ENCODE measurements at places on chromosomes 13 and 19. TPM values are rescaled to one million over a fixed set of nuclear protein-coding genes. Genes with fewer than 3 reads are reported as not detected.

PTH2 gene
- not detected for total RNA-seq

ZNF763 gene
- 0.36 TPM for total RNA-seq

TEX29 gene
- not detected for total RNA-seq

C13orf42 gene
- not detected for total RNA-seq

SIAH3 gene
- under 0.01 TPM for total RNA-seq

CGB1 gene
- not detected for total RNA-seq

MBD3L2 gene
- not detected for total RNA-seq

KL gene
- total RNA-seq, result under 0.01 TPM

TMC4 gene
- not detected for total RNA-seq

IL17D gene
- 4.2 TPM for total RNA-seq

SULT2A1 gene
- total RNA-seq, result not detected

SLITRK6 gene
- total RNA-seq, result not detected

PSG7 gene
- not detected for total RNA-seq

ZSCAN5B gene
- total RNA-seq, result not detected

HCN2 gene
- total RNA-seq, result 2.9 TPM

NAPSA gene
- not detected for total RNA-seq

ZNF426 gene
- 18.6 TPM for total RNA-seq

YJEFN3 gene
- total RNA-seq, result 0.18 TPM

ATXN8OS gene
- total RNA-seq, result not detected

CPB2 gene
- not detected for total RNA-seq

SLC6A16 gene
- total RNA-seq, result 0.09 TPM

CEACAM3 gene
- not detected for total RNA-seq

SNRNP70 gene
- 181 TPM for total RNA-seq

ICAM5 gene
- total RNA-seq, result 0.56 TPM

LILRB4 gene
- not detected for total RNA-seq

PCP2 gene
- total RNA-seq, result not detected

CCL25 gene
- total RNA-seq, result not detected

TMIGD2 gene
- total RNA-seq, result not detected

LGALS14 gene
- total RNA-seq, result not detected

EGLN2 gene
- total RNA-seq, result 118 TPM

NTN5 gene
- not detected for total RNA-seq

FAM124A gene
- 1.9 TPM for total RNA-seq

ICAM4 gene
- total RNA-seq, result 0.38 TPM

B3GNT3 gene
- total RNA-seq, result not detected

SH2D3A gene
- total RNA-seq, result 0.38 TPM

DACT3 gene
- total RNA-seq, result 0.19 TPM

TEX101 gene
- not detected for total RNA-seq

ONECUT3 gene
- not detected for total RNA-seq

LYPD5 gene
- total RNA-seq, result 0.56 TPM

SIGLEC12 gene
- not detected for total RNA-seq

CEACAM8 gene
- not detected for total RNA-seq
